SIG-M5 (cell line): ENCODE measurements at places on chromosomes 2 and 18.

- no peak for DNase-seq
Measured at GRCh38 chr2:26243470-26244308, 743 bp downstream of the HADHA start.

DNA sequence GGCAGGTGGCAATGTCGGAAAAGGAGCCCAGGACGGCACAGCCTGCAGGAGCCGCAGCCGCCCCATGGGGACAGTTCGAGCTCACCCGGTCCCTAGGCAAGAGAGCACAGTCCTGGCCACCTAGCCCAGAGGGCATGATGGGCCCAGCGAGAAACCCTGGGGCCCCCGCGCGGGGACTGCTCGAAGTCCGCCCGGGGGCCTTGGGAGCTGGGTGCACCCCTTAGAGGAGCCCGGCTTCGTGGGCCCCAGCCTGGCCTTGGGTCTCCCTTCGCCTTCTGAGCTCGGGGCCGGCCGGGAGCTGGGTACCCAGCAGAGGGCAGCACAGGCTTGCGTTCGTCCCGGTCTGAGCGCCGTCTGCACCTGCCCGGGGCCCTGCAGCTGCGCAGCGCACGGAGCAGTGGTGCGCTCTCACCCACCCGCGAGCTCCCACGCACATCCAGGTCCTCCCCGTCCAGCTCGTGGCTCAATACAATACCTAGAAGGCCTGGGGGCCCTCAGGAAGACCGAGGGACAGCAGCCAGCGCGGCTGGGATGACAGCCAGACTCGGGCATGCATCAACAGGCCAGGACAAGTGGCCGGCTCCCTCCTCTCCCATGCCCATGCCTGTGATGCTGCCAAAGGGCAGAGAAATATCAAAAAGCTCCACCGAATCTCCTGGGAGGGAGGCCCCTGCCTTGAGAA, 96.2 kb upstream of the ZNF532 start:
- DNase-seq: no peak

DNA sequence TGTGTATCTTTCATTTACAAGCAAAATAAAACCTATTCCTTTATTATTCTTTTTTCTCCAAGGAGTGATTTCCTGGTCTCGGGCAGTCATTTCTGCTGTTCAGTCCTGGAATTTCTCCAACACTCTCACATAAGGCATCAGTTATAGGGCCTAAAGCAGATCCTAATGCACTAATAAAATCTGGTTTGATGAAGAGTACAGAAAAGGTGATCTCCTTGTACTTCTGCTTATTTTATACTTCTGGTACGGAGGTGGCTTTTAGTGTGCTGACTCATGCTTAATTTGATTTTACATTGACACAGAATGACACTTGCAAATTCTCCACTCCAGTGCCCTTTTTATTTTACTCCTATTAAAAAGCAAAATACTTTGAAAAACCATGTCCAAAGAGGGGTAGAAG, 157.4 kb downstream of the DOK6 start:
- DNase-seq: no peak

DNA sequence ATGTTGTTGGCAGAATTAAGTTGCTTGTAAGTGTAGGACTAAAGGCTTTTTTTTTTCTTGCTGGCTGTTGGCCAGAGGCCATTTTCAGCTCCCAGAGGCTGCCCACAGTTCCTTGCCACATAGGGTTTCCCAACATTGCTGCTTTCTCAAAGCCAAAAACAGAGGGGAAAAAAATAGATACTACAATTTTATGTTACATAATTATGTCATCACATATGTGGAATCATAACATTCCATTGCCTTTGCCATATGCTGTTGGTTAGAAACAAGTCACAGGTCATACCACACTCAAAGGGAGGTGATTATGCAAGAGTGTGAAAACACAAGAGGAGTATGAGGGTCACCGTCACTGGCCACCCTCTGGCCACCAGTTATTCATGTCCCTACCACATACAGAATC, 154.5 kb downstream of the RTN4 start:
- no peak for DNase-seq

DNA sequence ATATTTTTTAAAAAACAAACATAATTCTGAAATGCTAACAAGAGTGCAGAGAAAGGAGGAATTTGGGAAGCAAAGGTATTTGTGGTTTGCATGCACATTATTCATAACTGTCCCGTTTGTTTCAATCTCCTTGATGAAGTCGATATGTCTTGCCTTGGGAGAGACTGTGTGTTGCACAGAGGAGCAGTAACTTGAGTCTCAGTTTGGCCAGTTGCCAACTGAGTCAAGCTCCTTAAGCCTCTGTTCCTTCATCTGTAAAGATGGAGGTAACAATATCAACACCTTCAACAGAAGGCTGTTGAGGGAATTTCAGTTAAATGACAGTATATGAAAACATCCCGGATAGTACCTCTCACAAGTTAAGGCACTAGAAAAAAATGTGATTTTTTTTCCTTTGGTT, 226.2 kb downstream of the ASXL3 start:
- no peak for DNase-seq

DNA sequence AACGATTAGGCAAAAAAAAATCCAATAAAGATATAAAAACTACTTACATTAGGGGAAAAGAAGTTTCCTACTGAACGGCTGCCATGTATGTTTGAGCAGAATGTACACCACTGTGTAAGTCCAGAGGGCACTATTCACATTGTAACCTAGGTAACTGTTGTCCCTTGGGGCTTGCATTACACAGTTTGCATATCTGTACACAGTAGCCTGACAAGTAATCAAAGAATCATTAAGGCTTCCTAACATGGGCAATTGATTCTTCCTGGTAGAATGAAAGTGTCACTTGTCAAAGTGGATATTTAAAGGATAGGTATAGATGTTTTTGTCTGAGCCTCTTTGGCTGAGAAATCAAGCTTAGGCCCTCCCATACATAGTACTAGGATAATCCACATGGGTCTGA, 39.1 kb downstream of the PLEK start:
- no peak for DNase-seq

- DNase-seq: no peak
Measured at GRCh38 chr2:231359441-231359840, 36.1 kb upstream of the B3GNT7 start.

GRCh38 chr2:45293182-45293581, 283.9 kb upstream of the SIX2 start:
- DNase-seq: no peak

DNA sequence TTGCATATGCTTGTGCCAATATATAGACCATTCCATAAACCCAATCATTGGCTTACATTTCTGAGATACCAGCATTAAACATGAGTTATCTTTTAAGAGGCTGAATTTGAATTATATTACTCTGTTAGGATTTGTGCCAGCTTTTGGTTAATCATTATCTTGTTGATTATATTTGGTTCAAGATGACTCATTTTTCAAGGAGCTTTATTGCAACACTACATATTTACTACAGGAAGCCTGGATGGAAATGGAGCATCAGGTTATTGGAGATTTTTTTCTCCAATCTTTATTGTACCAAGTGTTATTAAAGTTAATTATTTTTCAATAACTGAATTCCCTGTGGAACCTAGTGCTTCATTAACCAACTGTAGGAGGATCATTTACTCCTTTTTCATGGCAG, 26.4 kb downstream of the EML4 start:
- no peak for DNase-seq

DNA sequence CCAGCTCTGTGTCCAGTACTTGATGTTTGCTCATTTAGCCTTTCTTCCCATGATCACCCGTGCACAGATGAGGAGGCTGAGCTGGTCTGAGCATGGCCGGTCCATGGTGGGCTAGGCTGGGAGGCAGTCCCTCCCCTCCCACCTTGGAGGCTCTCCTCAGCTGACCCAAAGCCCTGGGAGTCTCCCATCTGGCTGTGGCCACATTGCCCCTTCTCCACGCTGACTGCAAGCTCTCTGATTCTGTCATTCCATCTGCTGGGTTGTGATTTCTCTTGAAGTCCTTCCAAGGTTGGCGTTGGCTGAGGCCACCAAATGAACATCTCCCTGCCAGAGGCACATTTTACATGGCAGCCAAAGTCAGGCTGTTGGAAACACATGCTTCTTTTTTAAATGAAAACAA, 44.0 kb downstream of the ACKR3 start:
- DNase-seq: no peak

GRCh38 chr2:72827966-72828646, 2.3 kb upstream of the EXOC6B start:
- no peak for DNase-seq

- DNase-seq: no peak
Measured at GRCh38 chr2:98759827-98760625, 29.1 kb upstream of the MGAT4A start.

- no peak for DNase-seq
Measured at GRCh38 chr2:43280994-43281393, 54.6 kb upstream of the ZFP36L2 start.

GRCh38 chr2:182165202-182165601, 179.5 kb downstream of the PPP1R1C start:
- DNase-seq: no peak

- DNase-seq: no peak
Measured at GRCh38 chr2:150824118-150824517, 336.7 kb upstream of the RND3 start.

DNA sequence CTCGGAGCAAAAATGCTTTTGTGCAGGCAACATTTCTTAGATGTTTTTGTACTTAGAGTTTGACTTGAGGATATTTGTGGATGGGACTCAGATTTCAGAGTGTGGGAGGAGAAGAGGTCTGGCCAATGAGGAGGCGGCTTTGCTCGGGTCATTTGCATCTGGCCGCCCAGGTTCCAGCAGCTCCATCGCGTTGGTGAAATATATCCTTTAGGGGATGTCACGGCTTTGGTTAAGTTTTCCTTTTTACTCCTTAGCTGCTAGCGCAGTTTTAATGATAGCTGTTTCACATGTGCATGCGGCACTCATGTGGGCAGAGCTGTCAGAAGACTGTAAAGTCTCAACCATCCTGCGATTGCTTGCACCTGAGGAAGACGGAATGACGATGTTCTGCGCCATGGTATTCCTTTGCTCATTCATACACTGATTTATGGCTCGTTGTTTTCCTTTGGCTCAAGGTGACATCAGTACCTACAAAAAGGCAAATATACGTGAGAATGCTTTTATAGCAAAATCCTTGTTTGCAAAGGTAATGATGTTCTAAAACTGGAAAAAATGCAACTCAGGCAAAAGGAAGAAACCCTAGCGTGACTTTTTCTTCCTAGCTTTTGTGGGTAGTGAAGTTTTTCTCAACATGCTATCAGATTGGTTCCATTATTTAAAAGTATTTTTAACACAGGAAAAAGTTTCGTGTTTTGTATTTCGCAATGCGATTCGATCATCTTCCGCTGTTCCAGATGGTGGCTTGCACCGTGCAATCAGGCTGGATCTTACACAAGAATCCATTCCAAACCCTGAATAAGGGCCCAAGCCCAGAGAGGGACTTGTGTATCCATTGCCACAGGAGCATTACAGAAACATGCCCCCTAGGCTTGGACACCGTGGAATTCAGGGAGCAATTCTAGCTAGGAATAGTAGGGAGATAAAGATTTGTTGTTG, 70.5 kb upstream of the ZNF516 start:
- DNase-seq: peak; percentile 81

DNA sequence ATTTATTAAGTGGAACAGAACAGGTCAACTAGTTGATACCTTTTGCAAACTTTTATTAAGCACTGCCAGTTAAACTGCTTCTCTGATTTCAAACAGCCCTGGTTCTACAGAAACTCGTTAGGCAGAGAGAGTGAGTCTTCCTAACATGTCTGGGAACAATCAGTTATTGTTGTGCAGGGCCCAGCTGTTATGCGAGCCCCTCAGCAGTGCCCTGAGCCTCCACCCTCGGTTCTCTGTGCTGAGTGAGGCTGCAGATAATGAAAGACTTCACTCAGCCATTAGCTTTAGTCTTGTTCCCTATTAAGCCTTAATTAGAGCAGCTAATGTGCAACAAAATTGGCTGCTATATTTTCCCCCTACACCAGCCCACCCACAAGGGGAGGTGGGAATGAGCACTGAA, 39.6 kb downstream of the KCTD18 start:
- no peak for DNase-seq

- no peak for DNase-seq
Measured at GRCh38 chr18:9722691-9723090, 14.6 kb downstream of the RAB31 start.

- DNase-seq: no peak
Measured at GRCh38 chr2:165277860-165278656, 38.8 kb downstream of the SCN2A start.

GRCh38 chr2:12047761-12048160, 301.3 kb downstream of the LPIN1 start:
- no peak for DNase-seq

GRCh38 chr2:167258712-167259111, 370.4 kb downstream of the XIRP2 start:
- DNase-seq: no peak

DNA sequence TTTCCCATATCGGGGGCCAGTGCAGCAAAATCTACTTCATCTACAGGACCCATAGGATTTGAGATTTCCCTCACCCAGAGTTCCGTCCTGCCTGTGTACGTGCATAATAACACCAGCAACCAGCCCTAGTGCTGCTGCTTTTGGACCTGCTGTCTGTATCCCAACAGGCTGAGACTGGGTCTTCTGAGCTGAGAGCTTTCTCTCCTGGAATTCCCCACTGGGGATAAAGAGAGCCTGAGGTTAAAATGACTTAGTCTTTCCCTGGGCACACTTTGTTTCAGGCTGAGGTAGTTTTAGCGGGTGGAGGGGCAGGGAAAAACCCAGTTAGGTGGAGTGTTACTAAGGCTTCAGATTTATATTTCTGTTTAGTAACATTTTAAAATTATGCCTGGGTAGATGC, 62.5 kb downstream of the SERTAD2 start:
- no peak for DNase-seq

GRCh38 chr2:161170958-161171932, 11.0 kb downstream of the TANK start:
- peak; percentile 42 for DNase-seq

DNA sequence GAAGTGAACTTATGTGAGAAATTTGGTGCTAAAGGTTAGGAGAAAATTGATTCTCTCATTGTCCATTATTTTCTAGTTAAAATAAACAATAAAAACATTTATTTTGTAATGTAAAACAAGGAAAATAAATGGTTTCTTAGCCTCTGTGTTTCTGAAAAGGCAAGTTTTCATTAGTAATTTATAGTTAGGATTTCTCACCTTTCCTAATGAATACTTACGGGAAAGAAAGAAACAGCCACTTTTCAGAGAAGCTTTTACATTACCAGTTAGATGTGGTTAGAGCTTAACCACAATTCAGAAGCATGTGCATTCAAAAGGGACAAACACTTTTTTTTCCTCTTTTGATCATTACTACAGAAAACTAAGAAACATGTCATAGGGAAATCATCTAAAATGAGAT, 18.8 kb downstream of the NEMP2 start:
- no peak for DNase-seq

GRCh38 chr18:39660141-39660540, 2094.5 kb upstream of the CELF4 start:
- no peak for DNase-seq

DNA sequence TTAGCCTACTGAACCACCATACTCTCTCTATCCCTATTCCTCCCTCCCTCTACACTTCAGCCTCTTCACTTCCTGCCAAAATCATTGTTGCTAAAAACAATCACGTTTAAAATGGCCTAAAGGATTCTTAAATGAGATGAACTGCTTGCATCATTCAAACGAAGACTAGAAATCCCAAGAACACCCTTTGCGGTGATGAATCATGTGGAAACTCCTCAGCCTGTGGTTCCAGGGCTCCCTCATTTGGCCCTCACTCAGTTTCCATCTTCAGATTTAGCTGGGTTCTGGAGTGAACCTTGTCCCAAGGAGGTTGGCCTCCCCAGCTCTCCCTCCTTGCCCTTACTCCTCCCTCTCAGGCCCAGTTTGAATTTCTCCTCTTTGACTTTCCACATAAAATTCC, 125.6 kb upstream of the CDC42EP3 start:
- DNase-seq: no peak

GRCh38 chr18:28875059-28875458, 698.1 kb upstream of the CDH2 start:
- DNase-seq: no peak
